Femur (tissue), 1 donor: ENCODE measurements at places on chromosomes 11 and 22.

GRCh38 chr11:2787816-2788167 is 88.0 kb upstream of the KCNQ1OT1 start:
- DNase-seq = no peak

- peak; percentile 8 for DNase-seq
Measured at GRCh38 chr22:44392446-44392921, 79.7 kb upstream of the SHISAL1 start.

GRCh38 chr11:45319077-45319476 is 32.9 kb upstream of the SYT13 start:
- no peak for DNase-seq

- DNase-seq = no peak
Measured at GRCh38 chr11:23336961-23337360, 476.7 kb upstream of the CCDC179 start.

- DNase-seq = no peak
Measured at GRCh38 chr11:131943295-131943694, 572.9 kb downstream of the NTM start.

DNA sequence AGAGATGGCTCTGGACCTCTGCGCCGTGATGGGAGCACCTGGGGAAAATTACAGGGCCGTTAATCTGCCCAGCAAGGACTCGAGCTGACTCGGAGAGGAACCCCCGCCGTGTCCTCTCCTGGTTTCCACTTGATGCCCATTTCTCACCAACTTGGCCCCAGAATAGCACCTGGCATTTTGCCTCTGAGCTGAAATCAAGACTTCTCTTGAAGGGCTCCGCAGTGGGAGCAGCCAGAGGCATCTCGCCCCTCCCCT is 19.0 kb upstream of the CABP7 start:
- DNase-seq = no peak

DNA sequence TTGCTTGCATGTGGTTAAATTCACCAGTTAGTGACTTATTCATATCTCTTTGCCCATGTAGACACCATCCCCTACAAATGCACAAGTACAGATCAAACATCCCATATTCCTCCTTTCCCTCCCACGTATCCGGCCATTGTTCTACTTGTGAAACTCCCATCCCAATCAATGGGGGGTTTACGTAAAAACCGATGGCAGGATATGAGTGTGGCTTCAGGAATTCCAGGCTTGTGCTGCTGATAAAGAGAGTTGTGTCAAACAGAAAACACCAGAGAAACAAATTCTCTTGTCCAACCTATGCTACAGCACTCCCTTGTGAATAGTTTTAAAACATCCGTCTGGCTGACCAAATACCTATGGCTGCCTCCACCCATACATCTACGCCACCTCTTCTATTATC is 15.5 kb downstream of the FLI1 start:
- DNase-seq = no peak

- DNase-seq = peak; percentile 98
Measured at GRCh38 chr11:111601979-111602864, at the start of gene SIK2. Gene SIK2 (plus strand): TSS chr11:111602449. CDS start chr11:111602564, 115 bp downstream.

- DNase-seq = no peak
Measured at GRCh38 chr11:68552542-68552941, 92.0 kb downstream of the PPP6R3 start.

GRCh38 chr22:17570851-17571631 is 7.7 kb downstream of the SLC25A18 start:
- DNase-seq = peak; percentile 79

DNA sequence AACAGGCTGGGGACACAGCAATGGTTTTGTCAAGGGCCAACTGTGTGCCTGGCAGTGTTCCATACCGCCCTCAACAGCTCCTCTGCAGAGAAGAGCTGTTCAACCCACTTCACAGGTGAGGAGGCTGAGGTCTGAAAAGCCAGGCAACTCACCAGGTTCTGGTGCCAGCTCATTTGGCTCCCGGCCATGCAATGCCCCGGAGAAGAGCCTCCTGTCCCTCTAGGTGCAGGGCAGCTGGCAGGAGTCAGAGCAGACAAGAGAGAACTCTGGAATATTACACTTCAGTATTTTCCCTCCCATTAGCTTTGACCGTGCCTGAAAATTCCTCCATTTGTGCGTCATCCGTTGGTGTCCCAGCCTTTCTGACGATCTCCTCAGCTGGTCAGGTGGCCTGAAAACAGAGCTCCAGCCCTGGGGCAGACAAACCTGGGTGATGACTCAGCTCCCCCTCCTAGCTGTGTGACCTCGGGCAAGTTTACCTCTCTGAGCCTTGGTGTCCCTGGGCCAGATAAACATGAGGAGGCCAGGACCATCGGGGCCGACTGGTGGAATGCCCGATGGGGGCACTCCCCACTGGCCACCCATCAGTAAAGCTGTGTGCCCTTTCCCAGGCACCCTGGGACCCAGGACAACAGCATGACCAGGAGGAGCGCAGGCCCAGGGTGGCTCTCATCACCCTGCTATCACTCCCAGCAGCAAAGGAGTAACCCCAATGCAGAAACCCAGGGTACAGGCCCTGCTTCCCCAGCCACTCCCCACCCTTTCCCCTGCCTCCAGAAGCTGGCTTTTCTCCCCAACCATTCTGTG is 9.6 kb upstream of the C1QTNF6 start:
- peak; percentile 60 for DNase-seq

DNA sequence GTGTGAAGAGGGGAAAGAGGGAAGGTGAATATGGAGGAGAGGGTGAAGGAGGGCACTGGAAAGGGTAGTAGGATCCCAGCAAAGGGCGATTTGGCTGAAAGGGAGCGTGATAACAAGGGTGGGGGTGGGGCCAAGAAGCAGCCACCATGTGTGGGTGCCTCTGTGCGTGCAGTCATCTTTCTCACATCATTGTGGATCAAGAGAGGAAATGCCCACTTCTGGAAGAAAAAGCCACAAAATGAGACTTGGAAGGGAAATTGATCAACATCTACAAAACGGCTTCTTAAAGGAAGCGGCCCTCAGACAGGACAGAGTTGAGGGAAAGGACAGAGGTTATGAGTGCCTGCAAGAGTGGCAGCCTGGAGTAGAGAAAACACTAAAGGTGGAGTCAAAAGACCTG is 1.2 kb upstream of the CXCR5 start:
- DNase-seq = no peak

DNA sequence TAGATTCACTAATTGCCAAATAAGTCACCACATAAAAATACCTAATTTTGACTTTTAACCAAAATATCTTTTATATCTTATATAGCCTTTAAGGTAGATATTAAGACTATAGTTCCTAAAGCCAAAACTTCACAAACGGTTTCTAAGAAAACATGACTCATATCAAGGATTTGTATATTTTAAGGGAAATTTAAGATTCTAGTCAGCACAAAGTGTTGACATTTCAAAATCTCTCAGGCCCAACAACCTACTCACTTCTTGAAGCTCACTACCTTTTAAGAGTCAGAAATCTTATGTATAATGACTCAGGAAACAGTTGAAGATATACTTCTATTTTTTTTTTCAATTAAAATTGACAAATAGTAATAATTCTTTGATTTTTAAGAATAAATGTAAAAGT is 221.9 kb downstream of the SBF2 start:
- DNase-seq = no peak

DNA sequence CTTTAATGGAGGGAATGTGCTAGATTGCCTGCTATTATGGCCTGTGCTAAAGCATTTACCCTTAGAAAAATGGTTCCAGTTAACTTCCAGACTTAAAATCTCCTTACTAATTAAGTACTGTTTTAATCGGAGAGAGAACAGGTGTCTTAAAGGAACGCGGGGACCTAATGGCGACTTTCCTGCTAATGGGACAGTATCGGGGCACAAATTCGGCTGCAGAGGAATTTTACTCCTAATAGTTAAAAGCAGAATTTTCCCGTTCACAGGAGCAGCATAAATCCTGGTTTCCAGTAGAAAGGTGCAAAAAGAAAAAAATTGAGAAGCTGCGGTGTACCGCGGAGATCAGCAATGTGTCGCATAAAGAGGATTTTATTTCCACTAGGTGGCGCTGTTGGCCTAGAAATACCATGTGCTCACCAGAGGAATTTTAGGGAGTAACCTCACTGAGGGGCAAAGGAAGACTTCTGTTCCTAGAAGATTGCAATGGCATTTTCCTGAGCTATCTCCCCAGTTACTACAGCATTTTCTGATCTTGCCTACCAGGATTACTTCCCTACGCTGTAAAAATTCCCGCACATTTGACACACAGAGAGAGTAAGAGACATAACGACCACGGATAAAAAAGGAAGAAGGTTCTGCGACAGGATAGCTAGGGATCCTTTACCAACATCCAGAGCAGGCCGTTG is 44.5 kb downstream of the ZNF280B start:
- DNase-seq = peak; percentile 57

- DNase-seq = no peak
Measured at GRCh38 chr22:27347951-27348350, 453.6 kb downstream of the MN1 start.

- DNase-seq = no peak
Measured at GRCh38 chr11:128518493-128519207, 68.7 kb downstream of the ETS1 start.

GRCh38 chr22:37482244-37482643 is 3.9 kb downstream of the MFNG start:
- DNase-seq = no peak
